ENCODE measurements at places on chromosomes 7 and 10.

DNA sequence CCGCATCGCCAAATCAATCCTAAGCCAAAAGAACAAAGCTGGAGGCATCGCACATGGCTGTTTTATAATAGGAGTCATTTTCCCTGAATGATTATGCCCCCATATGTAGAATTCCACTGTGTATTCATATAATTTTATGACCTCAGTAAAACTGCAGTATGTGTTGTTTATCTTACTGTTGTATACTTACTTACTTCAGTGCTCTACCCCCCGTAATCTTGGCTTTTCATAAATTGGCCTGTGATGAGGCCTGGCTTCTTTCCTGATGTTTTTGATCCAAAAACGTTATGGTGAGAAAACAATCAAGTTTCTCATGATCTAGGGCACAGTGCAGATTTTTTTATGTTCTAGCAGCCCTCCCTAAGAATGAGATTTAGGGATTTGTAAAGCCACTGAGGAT, 306.4 kb upstream of the FZD1 start:
- no peak for DNase-seq

- no peak for DNase-seq
Measured at GRCh38 chr10:97713826-97714400, 383 bp downstream of the MARVELD1 start.

DNA sequence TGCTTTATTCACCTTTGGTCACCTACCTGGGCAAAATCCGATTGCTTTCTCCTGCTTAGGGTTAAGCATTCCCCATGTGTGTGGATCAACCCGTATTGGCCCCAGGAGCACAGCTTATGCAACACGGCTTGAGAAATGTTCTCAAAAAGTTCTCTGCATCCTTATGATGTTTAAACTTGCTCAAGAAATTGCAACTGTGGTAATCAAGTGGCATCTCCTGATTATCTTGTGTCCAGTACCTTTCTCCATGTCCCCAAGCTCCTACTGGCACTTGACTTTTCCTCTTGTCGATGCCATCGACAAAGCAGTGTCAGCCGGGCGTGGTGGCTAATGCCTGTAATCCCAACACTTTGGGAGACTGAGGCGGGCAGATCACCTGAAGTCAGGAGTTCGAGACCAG, 4.7 kb upstream of the PKD2L1 start:
- no peak for DNase-seq

- no peak for DNase-seq
Measured at GRCh38 chr10:43864656-43865055, 216.0 kb upstream of the ZNF32 start.

- no peak for DNase-seq
Measured at GRCh38 chr7:150648353-150649079, 16.3 kb upstream of the GIMAP6 start.

DNA sequence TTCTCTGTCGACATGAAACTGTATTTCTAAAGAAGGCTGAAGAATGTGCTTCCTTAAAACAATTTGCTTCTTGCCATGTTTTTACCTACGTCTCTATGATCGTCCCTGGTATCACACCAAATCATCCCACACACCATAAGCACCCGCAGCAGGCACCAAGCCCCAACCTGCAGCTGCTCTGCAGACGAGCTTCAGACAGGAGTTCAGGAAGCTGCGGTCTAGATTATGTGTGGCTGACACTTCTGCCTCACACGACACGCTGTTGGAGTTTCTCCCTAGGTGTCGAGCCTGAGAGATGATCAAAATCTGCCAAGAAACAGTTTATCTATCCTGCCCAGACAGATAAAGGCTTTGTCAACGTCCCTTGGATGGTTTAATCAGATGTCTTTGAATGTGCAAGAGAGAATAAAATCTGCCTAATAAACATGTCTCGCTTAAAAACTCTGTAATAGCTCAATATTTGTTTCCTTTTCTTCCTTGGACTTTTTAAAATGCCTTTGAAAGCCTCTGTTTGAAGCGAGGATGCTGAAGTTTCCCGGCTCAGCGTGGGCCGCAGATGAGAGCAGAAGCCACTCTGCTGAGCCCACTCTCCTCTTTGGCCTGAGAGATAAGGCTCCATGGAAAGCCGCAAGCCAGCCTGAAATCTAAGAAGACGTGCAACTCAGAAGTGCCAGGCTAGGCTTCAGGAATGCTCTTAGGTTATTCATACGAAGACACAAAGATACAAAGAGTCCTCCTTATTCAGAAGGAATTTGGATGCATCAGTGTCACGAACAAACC, 158.3 kb upstream of the PFKP start:
- DNase-seq, result no peak
